ENCODE measurements at places on chromosomes 1 and 21.
A peak's percentile ranks its signal among the peaks of the same experiment; 100 is the strongest.

- DNase-seq: no peak
Measured at GRCh38 chr1:22920734-22921451, 51.8 kb downstream of the LACTBL1 start.

GRCh38 chr1:193417945-193418744, 231.7 kb upstream of the B3GALT2 start:
- DNase-seq: no peak

GRCh38 chr1:230176871-230177411, 109.9 kb downstream of the GALNT2 start:
- no peak for DNase-seq

DNA sequence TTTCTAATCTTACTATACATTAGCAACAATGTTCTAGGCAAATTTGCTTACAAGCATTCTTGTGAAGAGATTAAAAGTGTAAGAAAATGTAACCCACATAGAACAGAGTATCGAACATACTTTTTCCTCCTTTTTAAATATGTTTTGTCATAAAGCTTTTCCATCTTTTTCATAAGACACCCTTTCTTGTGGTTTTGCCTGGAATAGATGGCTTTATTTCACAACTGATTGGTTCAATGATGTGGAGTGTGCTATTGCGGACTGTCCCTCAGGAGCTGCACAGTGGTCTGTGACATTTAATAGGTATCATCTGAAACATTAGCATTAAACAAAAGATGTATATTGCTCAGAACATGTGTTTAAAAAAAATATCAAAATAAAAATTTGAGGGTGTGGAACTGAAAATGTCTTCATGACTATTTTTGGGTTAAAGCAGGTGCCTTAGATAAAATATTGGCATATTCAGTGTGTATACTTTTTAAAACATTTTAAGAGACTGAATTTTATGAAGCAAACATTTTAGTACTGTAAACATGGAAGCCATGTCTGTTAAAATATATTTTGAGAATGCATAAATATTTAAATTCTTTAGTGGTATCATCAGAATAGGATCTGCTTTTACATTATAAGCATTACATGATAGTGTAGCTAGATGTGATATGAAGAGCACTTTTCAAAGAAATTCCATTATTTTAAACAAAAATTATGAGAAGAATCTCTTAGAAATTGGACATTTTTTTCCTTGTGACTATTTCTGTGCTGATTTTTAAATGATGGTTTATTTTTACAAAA, 48.3 kb upstream of the C1orf146 start:
- DNase-seq: no peak

DNA sequence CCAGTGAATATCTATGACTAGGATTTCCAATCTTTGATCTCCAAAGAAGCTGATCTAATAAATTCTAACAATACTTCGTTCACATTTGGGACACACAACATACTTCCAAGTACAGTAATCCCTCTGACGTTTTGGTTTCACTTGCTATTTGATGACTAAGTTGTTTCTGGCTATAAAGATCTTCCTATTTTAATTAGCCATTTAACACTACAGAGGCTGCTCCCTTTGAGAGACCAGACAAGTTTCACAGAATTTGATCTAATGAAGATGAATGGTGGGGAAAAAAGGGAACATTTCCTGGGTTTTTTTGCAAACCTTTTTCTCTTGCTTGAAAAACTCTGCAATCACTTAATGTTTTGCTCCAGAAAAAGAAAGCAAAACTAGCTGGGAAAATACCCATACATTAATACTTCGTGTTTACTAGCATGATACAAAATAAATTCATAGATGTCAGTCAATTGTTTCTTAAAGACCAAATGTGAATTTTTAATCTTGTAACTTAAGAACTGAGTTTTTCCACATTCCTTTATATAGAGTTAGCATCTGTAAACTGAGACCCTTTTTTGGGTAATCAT, 28.0 kb upstream of the GLIS1 start:
- no peak for DNase-seq

DNA sequence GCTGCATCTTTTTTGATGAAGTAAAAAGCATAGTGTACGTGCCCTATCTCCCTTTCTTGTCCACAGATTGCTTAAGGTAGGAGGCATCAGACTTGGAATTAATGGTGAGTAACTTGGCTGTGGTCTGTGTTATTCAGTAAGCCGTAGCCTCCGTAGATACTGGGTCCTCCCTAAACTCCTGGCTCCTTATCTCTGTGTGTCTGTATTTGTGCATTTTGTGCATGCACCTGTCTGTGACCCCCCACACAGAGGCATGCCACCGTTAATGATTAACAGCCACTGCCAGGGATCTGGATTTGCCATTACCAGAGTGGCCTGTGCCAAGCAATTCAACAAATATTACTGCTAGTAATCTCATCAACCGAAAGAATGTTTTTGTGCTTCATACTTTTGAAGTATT, 31.9 kb downstream of the MAP3K21 start:
- DNase-seq: no peak

DNA sequence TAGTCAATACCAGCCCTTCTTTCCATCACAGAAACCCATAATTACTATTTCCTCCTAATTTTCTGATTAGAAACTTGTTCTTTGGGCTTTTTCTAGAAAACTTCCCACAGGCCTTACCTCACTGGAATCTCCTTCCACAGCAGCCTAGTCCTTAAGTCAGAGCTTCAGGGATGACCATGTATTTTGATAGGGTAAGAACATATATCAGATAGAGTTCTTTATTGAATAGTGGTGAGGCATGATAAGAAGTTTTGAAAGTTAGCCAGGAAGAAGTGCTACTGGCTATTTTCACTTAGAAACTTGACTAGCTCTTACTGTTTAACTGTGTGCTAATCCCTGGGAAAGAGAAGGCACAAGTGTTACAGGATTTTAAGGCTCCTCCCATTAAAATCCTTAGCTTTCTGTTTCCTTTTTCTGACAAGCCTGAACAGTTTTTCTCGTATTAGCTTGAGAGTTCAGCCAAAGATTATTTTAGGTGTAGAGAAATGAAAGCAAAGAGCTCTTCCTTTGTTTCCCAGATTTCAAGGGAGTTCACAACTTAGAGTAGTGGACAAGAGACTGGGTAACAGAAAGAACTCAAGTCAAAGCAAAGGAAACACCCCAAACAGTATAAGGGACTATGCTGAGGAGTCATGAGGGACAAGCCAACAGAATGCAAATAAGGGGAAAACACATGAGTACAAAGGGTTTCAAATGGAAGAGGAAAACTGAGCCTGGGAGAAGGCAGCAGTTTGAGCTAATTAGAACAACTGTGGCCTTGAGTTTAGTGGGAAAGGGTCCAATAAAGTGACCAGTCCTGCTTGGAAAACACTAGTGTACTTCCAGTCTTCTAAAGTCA, 37.2 kb upstream of the AIM2 start:
- DNase-seq: no peak

- no peak for DNase-seq
Measured at GRCh38 chr1:38102636-38103035, 56.0 kb upstream of the POU3F1 start.

- DNase-seq: no peak
Measured at GRCh38 chr1:201655243-201655642, 116.3 kb downstream of the NAV1 start.

- no peak for DNase-seq
Measured at GRCh38 chr1:24209097-24209496, 22.0 kb upstream of the IFNLR1 start.

DNA sequence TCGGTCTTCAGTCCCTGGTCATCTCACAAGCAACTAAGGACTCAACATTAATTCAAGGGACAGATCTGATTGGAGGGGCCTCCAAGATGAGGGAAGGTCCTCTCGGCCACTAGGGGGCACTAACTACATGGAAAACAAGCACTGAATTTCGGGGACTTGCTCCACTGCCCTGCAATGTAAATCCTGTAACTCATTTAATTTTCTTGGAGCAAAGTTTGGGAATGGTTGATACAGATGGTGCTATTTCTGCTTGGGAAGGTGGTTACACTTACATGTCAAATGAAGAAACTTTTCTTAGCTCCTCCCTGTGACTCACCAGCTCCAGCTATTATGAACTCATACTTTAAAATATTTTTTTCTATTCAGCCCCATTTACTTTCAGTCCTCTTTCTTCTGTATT, 97.4 kb upstream of the KCNJ15 start:
- DNase-seq: peak; percentile 55

- DNase-seq: no peak
Measured at GRCh38 chr1:214967865-214968575, 114.5 kb upstream of the KCNK2 start.

GRCh38 chr1:43402089-43402865, 12.6 kb downstream of the SZT2 start:
- DNase-seq: no peak

GRCh38 chr1:232873412-232873811, 68.2 kb downstream of the MAP10 start:
- DNase-seq: no peak

- DNase-seq: no peak
Measured at GRCh38 chr1:158179301-158180041, 1.2 kb upstream of the CD1D start.

- DNase-seq: no peak
Measured at GRCh38 chr1:7513081-7513480, 258.0 kb upstream of the VAMP3 start.

DNA sequence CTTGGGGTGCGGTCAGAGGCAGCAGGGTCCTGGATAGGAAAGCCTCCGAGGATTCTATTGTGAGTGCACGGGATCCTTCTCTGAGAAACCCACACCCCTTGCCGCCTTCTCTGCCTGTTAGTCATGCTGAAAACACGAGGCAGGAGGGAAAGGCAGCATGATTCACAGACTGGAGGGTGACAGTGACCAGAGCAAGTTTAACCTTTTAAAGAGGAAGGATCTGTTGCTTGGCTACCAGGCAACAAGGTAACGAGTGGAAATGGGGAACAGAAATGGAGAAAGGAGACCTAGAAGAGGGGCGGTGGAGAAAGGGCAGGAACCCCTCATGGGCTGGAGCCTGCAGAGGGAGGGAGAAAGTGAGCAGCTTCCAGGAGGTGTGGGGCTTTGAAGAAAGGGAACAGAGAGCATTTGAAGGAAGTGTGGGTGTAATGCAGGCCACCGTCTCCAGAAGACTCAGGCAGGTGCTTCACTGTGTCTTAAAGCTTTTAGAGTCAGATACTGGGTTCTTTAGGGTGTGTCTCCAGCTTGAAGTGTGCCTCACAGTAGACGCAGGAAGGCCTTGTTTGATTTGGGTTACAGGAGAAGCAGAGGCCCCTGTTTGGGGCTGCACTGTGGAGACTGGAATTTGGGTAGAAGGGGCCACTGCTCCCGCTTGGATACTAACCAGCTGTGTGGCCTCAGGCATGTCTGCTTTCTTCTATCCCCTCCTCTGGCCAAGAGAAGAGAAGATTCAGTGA, 19.1 kb downstream of the OPTC start:
- DNase-seq: peak; percentile 59

GRCh38 chr1:224498574-224499170, 64.1 kb upstream of the WDR26 start:
- DNase-seq: no peak

GRCh38 chr1:52677076-52677806, 20.9 kb downstream of the COA7 start:
- no peak for DNase-seq

- DNase-seq: no peak
Measured at GRCh38 chr1:235844776-235845175, 21.9 kb downstream of the LYST start.

DNA sequence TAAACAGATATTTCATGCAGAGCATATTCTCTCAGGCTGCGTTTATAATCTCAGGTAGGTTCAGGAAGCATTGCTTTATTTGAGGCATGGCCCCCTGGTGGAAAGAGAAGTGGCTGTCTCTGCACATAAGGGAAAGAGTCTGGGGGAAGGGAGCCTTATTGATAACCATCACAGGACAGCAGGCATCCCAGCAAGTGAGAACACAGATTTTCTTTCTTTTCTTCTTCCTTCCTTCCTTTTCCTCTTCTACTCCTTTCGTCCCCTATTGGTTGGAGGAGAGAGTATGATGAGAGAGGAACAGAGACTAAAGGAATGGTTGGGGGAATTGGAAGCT, 21.9 kb downstream of the TSNAX start:
- DNase-seq: peak; percentile 31

- DNase-seq: no peak
Measured at GRCh38 chr1:181133441-181133951, 45.0 kb downstream of the IER5 start.

DNA sequence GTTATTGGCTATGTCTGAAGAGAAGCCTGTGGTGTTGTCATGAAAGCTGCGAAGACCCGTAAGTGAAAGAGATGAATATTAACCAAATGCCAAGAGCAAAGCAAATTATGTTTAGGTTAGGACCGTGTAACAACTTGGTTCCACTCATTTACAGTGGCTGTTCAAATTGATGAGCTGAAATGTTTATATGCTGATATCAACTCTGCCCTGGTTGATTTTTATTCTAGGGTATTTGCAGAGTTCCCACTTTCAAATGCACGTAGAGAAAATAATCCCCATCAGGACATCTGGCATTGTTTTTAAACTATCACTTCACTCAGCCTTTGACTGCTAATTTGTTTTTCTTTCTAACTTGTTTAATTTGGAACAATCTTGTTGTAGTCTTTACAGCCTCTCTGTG, 581.6 kb upstream of the ADAMTS5 start:
- DNase-seq: no peak

- no peak for DNase-seq
Measured at GRCh38 chr1:192159781-192160180, 1.5 kb downstream of the RGS18 start.

- DNase-seq: no peak
Measured at GRCh38 chr1:183590244-183591191, at the start of gene NCF2. Gene NCF2 (minus strand): TSS chr1:183590459. CDS start chr1:183590329, 130 bp downstream.
